ENCODE measurements at places on chromosomes 1 and 21. TPM values are rescaled to one million over a fixed set of nuclear protein-coding genes. Genes with fewer than 3 reads are reported as not detected.

- H3K4me1 ChIP-seq: peaks cover 5% of the 10 kb centered on the region
- H3K36me3 ChIP-seq: no peaks in the 10 kb centered on the region
- no peak overlapping the region for H3K27ac ChIP-seq
- DNase-seq: no peak
- peaks cover 1% of the 10 kb centered on the region for H3K27me3 ChIP-seq
Measured at GRCh38 chr1:93489756-93490155, 41.8 kb downstream of the FNBP1L start.

DNA sequence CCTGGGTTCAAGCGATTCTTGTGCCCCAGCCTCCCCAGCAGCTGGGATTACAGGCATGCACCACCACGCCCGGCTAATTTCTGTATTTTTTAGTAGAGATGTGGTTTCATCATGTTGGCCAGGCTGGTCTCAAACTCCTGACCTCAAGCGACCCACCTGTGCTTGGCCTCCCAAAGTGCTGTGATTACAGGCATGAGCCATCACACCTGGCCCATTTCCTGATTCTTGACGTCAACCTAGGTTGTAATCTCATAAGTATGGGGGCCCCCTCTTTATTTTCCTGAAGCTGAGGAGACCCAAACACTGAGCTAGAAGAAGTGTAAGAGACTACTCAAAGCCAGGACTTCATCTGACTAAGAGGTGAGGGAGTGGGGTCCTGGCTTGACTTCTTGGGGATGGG, 21.8 kb downstream of the SLC9A1 start:
- H3K27ac ChIP-seq: no peak overlapping the region
- peaks cover 28% of the 10 kb centered on the region for H3K4me1 ChIP-seq
- H3K4me3 ChIP-seq: no peak overlapping the region

- no peak overlapping the region for H3K4me3 ChIP-seq
- DNase-seq: no peak
- H3K27ac ChIP-seq: no peak overlapping the region
- no peaks in the 10 kb centered on the region for H3K27me3 ChIP-seq
- H3K4me1 ChIP-seq: no peaks in the 10 kb centered on the region
Measured at GRCh38 chr1:28031173-28031572, 57.2 kb downstream of the EYA3 start.

The UBXN10 gene
- total RNA-seq: 0.13 TPM

The PAPPA2 gene
- 0.33 TPM for total RNA-seq

DNA sequence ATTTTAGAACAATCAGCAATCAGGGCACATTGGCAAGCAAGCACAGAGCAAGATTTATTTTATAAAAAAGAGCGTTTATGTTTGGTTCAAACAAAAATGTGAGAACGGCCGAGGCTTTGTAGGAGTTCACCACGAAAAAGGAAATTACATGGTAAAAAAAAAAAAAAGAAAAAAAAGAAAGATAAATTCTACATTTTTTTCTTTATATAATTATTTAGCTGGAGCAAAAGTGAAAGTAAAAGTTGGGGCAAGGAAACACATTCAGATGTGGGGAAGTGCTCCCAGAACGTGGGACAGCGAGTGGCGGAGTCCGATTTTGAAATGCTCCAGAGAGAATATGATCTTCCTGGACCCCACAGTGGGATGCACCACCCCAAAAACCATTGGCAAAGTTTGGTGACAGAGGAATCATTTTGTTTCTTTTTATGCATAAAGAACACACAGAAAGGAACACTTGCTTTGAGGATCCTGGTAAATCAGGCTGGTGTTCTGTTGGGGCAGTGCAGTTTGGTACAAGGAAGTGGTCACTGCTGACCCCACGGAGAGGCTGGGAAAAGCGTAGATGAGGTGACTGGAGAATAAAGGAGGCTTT, 16.3 kb upstream of the ATP5PO start:
- no peak for DNase-seq
- H3K4me3 ChIP-seq: peak overlapping the region; percentile 85
- no peaks in the 10 kb centered on the region for H3K36me3 ChIP-seq

GRCh38 chr1:161727256-161727924, 6.0 kb downstream of the FCRLB start:
- H3K4me1 ChIP-seq: peaks cover 12% of the 10 kb centered on the region
- H3K4me3 ChIP-seq: peak overlapping the region; percentile 91
- H3K36me3 ChIP-seq: no peaks in the 10 kb centered on the region
- H3K27me3 ChIP-seq: peaks cover 17% of the 10 kb centered on the region
- no peak for DNase-seq

GRCh38 chr1:182299728-182300616, 91.6 kb downstream of the GLUL start:
- peaks cover 23% of the 10 kb centered on the region for H3K4me1 ChIP-seq
- H3K4me3 ChIP-seq: no peak overlapping the region
- peak overlapping the region; percentile 63 for H3K27ac ChIP-seq
- H3K36me3 ChIP-seq: no peaks in the 10 kb centered on the region
- DNase-seq: peak; percentile 9

The TNN gene
- 4.1 TPM for total RNA-seq

DNA sequence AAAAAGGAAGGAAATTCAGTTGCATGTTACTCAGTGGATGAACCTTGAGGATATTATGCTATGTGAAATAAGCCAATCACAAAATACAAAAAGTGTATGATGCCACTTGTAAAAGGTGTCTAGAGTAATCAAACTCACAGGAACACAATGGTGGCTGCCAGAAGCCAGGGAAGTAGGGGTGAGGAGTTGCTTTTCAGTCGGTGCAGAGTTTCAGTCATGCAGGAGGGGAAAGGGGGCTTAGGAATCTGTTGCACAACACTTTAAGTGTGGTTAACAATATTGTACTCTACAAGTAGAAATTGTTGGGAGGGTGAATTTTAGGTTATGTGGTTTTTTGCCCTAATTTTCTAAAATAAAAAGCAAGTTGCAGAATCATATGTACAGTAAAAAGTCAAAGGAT, 184.2 kb upstream of the RAB4A start:
- no peak for DNase-seq
- H3K27me3 ChIP-seq: no peaks in the 10 kb centered on the region
- no peaks in the 10 kb centered on the region for H3K4me1 ChIP-seq
- no peak overlapping the region for H3K27ac ChIP-seq

The HSPA6 gene
- not detected for total RNA-seq

GRCh38 chr1:47886141-47886540, 111.0 kb downstream of the TRABD2B start:
- H3K27ac ChIP-seq: no peak overlapping the region
- H3K36me3 ChIP-seq: no peaks in the 10 kb centered on the region
- no peak overlapping the region for H3K4me3 ChIP-seq

GRCh38 chr1:171613282-171613681, 8.8 kb upstream of the MYOCOS start:
- no peaks in the 10 kb centered on the region for H3K36me3 ChIP-seq
- no peak overlapping the region for H3K4me3 ChIP-seq
- H3K4me1 ChIP-seq: peaks cover 6% of the 10 kb centered on the region
- no peak overlapping the region for H3K27ac ChIP-seq

The ANKRD45 gene
- total RNA-seq: 1.3 TPM

GRCh38 chr1:151002611-151003010, 4.1 kb downstream of the MINDY1 start:
- H3K4me1 ChIP-seq: peaks cover 44% of the 10 kb centered on the region
- H3K4me3 ChIP-seq: peak overlapping the region; percentile 74
- DNase-seq: no peak

DNA sequence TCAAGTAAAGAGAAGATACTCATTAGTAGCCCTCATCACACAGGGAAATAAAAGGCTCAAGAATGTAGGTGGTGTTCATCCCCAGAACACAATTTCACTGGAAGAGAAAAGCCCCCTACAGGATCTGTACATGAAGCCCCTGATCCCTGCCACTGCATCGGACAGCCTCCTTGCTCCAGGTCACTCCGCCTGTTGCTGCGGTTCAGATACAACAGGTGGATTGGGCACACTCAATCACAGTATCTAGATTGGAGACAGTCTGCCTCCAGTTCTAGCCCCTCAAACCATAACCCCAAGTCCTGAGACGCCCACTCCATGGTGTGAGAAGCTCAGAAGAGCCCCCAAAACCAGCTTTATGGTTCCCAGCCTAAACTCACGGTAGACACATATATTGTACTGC, 1.1 kb downstream of the SLAMF9 start:
- no peak overlapping the region for H3K4me3 ChIP-seq
- no peak for DNase-seq
- no peaks in the 10 kb centered on the region for H3K36me3 ChIP-seq

- no peaks in the 10 kb centered on the region for H3K36me3 ChIP-seq
- DNase-seq: no peak
- H3K27me3 ChIP-seq: no peaks in the 10 kb centered on the region
- H3K4me3 ChIP-seq: no peak overlapping the region
- H3K4me1 ChIP-seq: no peaks in the 10 kb centered on the region
Measured at GRCh38 chr21:39489380-39489924, 37.7 kb downstream of the SH3BGR start.

DNA sequence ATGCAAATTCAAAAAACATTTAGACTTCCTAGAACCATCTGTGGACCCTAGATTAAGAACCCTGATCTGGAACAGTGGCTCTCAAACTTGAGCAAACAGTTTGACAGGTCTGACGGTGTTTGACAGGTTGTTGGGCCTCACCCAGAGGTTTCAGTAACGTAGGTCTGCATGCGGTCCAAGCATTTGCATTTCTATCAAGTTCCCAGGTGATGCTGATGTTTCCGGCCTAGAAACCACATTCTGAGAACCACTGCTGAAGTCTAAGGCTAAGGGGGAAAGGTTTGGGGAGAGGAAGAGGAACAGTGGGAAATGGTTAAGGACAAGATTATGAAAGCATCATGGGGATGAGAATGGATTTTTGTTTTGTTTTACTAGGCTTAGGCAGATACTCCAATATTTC, 48.6 kb downstream of the MDM4 start:
- H3K4me1 ChIP-seq: peaks cover 28% of the 10 kb centered on the region
- no peak overlapping the region for H3K27ac ChIP-seq
- H3K4me3 ChIP-seq: no peak overlapping the region
- DNase-seq: no peak

The CFAP74 gene
- total RNA-seq: not detected

- DNase-seq: no peak
- H3K4me3 ChIP-seq: no peak overlapping the region
- no peak overlapping the region for H3K27ac ChIP-seq
- H3K27me3 ChIP-seq: no peaks in the 10 kb centered on the region
- no peaks in the 10 kb centered on the region for H3K36me3 ChIP-seq
Measured at GRCh38 chr21:17911628-17912027, 92.5 kb upstream of the C21orf91 start.

DNA sequence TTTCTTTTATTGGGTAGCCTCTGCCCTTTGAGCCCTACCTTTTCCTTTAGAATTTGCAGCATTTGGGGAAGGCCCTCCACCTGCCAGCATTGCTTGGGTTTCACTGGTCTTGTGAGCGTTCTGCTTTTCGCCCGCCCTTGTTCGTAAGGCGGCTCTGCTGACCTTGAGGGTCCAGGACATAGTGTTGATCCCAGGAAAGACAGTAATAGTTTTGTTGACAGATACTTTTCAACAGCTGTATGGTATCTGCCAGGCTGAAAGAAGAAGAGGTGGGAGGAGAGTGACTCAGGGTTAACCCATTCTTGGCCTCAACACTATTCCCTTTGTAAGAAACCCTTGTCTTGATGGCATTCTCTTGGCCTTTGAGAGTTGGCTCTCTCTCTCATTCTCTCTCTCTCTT, 113.4 kb upstream of the SPAG17 start:
- no peak for DNase-seq
- no peaks in the 10 kb centered on the region for H3K4me1 ChIP-seq
- no peak overlapping the region for H3K4me3 ChIP-seq
- H3K27ac ChIP-seq: no peak overlapping the region
- no peaks in the 10 kb centered on the region for H3K27me3 ChIP-seq

- H3K4me1 ChIP-seq: peaks cover 18% of the 10 kb centered on the region
Measured at GRCh38 chr1:50973875-50974617, 4.0 kb downstream of the CDKN2C start.

The GPR89A gene
- 24.6 TPM for total RNA-seq

GRCh38 chr1:172748201-172748600, 89.3 kb downstream of the FASLG start:
- no peak overlapping the region for H3K4me3 ChIP-seq
- peaks cover 14% of the 10 kb centered on the region for H3K4me1 ChIP-seq
